ENCODE measurements at places on chromosomes 6 and 20.
A peak's percentile ranks its signal among the peaks of the same experiment; 100 is the strongest.

GRCh38 chr6:31792761-31793171 lies 2.8 kb downstream of the VARS1 start:
- DNase-seq, result no peak

GRCh38 chr6:151349651-151350270 lies 41.6 kb downstream of the ZBTB2 start:
- no peak for DNase-seq

DNA sequence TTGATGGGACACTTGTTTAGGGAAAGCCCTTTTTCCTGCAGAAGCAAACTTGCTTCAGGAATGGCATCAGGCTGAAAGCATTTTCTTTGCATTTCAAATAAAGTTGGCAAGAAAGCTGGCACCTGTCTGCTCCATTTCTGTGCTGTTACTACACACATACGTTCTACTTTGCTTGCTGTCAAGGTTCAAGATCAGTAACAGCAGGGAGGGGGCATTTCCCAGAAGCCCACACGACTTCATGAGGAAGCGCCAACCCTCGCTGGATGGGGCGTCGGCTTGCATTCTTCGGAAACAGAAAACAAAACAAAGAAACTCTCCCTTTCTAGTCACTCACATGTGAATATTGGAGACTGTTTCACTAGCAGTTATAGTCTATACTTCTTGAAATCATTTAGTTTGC lies 46.4 kb downstream of the AKAP12 start:
- DNase-seq, result no peak

GRCh38 chr6:25017932-25018567 lies 82.3 kb upstream of the RIPOR2 start:
- DNase-seq, result peak; percentile 60

DNA sequence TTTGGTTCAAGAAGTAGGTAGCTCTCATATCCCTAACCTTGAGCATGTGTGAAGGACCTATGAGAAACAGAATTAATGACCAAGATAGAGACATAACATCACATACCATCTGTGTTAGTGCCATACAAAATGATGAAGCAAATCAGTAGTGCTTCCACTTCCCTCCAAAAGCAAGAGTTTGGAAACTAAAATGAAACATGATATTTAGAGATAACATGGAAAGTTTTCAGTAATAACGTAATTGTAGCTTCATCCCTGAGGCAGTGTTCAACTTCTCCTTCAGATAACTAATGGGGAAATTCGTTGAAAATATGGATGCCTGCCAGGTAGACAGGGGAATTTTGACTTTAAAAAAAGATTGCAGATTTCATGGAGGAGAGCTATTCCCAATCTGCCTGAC lies 248.4 kb upstream of the IRAK1BP1 start:
- no peak for DNase-seq

DNA sequence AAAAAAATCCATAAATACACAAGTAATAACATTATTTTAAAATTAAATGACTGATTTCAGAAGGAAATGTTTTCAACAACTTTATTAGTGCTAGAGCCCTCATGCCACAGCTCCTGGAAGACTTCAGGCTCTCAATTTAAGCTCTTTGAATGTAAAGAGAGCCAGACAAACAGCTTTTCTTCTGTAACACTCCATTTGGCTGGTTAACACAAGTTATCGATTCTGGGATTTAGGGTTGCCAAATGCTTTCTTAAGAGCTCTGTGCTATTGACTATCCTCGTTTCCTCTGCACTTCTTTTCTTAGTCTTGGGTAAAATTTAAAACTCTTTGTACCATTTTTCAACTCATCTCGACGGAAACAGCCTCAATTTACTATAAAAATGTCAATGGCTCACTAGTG lies 402.5 kb downstream of the PRKN start:
- DNase-seq, result no peak

DNA sequence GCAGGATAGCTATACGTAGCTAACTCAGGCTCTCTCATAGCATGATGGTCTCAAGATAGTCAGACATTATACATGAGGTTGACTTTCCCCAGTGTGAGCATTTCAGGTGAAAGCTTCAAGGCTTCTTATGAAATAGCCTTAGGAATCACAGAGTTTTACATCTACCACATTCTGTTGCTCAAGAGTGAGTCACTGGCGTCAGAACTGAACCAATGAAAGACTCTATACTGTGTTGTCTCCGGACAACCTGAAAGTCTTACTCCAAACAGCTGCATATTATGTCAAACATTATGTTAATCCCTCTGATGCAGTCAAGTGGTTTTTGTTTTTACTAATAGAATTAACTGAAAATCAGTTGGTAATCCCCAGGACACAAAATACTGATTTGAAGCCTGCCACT lies 79.8 kb upstream of the TRDN start:
- no peak for DNase-seq

DNA sequence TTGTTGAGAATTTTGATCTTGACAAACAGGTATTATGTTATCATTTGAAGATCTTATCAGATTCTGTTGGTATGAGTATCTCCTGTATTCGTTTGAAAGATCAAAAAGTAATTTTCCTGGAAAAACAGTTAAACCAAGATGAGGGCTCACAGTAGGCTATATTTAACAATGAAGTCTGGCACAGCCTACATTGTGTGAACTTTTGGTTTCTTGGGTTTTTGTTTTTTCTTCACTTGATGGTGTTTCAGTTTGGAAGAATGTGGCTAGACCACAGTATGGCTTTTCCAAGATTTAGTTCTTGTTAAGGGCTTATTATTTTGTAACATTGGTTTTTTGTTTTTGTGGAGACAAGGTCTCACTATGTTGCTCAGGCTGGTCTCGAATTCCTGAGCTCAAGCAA lies 306.4 kb downstream of the CDKAL1 start:
- no peak for DNase-seq

DNA sequence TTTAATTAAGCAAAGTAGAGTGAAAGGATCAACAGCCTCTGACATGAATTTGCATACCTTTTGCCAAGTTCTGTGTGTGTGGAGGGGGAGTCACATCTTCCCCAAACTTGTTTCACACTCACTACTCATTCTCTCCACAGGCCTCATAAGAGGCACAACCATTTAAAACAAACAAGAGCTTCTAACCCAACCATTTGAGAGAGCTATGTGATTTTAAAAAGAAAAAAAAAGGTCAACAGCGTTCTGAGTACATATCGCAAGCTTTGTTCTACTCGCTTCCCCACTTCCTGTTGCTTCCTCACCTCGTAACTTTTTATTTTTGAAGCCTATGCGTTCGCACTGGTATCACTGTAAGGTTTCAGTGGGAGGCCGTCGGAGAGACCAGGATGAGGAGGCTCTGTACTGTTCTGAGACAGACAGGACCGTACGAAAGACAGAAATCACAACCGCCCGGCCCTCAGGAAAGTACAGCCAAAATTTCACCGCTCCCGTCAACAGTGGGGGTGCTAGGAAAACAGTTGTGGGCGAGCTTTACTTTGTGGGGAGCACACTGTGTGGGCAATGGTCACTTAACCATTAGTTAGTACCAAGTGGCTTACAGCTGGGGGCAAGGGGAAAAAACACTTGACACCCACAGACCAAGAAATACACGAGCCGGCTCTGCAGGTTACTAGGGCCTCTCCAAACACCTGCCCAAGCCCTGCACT lies 61.3 kb downstream of the TRERF1 start:
- DNase-seq, result no peak

DNA sequence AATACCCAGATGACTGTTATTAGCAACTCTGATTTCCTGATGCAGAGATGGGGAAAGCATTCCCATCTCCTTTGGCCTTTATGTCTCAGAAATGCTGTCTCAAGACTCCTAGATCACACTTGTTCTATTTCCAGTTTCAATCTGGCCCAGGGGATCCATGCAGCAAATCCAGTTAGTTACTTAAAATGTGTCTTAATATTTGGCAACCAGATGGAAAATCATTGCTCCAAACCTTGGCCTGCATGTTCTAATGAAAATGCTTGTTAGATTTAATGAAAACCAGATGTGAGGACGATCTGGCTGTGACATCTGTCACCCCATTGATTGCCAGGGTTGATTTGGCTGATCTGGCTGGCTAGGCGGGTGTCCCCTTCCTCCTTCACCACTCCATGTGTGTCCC lies 125.2 kb downstream of the TSHZ2 start:
- no peak for DNase-seq

- DNase-seq, result no peak
Observed at GRCh38 chr20:38680500-38681306, 43.6 kb upstream of the SLC32A1 start.

GRCh38 chr6:92273694-92274093 lies 1145.7 kb downstream of the EPHA7 start:
- DNase-seq, result no peak

- no peak for DNase-seq
Observed at GRCh38 chr20:17934141-17934862, 34.3 kb downstream of the SNX5 start.

GRCh38 chr20:39309458-39309857 lies 347.3 kb downstream of the DHX35 start:
- no peak for DNase-seq

GRCh38 chr6:147204060-147204785 lies at the start of gene STXBP5:
TSS of gene STXBP5 (plus strand) at chr6:147204417. CDS start at chr6:147204533, 116 bp downstream.
- no peak for DNase-seq

- DNase-seq, result no peak
Observed at GRCh38 chr6:42200035-42200434, 5.3 kb upstream of the GUCA1B start.

GRCh38 chr6:157763129-157763903 lies 59.7 kb upstream of the SNX9 start:
- DNase-seq, result no peak

GRCh38 chr6:163466839-163467390 lies 52.4 kb downstream of the QKI start:
- no peak for DNase-seq

- no peak for DNase-seq
Observed at GRCh38 chr6:165834613-165835259, 171.7 kb upstream of the PDE10A start.

DNA sequence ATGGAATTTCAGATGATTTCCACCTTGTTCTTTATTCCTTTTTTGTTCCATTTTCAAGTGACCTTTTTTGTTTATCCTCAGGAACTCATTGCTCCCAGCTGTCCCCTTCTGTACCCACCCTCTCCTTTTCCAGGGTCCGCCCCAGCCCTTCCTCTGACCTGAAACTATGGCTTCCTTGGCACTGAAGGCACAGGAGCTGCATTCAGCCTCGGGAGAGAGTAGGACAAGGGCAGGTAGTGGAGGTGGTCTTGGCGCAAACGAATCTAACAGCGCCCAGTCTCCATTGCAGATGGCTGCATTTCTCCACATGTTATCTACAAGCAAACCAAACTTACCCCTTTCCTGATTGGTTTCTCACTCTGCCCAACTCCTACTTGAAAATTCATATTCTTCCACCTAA lies 8.8 kb upstream of the ULBP2 start:
- no peak for DNase-seq

DNA sequence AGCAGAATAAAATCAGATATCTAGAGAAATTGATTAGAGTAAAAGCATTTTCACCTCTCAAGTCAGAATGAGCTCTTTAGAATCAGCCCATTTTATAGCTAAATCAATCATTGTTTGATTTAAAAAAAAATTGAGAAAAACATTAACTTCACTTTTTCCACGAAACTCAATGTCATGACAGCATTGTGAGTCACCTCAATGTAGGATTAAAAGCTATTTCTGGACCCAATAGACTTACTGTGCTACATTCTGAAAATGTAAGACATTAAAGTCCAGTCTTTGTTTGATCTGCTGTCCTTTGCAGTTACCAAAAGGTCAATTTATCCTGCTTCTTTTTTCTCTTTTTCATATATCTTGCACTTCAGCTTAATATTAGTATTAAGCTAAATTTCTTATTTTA lies 519.4 kb upstream of the ZNF337 start:
- no peak for DNase-seq

DNA sequence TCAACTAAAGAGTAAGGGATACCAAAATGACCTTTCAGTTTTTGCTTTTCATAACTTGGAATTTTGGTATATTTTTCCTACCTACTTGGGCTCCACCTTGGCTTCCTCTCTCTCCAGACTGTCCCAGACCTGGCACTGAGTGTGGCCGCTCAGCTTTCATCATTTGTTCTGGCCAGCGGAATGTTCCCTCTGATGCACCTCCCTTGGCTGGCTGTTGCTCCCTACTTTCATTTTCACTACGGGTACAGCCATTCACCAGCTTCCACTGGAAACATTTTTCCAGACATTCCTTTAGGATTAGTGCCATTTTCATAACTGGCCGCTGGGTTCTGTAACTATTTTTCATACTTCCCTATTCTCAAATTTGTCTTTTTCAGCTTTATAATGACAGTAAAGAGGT lies 487.4 kb downstream of the TENT5A start:
- no peak for DNase-seq

- no peak for DNase-seq
Observed at GRCh38 chr6:40997234-40997957, 41.6 kb downstream of the UNC5CL start.

DNA sequence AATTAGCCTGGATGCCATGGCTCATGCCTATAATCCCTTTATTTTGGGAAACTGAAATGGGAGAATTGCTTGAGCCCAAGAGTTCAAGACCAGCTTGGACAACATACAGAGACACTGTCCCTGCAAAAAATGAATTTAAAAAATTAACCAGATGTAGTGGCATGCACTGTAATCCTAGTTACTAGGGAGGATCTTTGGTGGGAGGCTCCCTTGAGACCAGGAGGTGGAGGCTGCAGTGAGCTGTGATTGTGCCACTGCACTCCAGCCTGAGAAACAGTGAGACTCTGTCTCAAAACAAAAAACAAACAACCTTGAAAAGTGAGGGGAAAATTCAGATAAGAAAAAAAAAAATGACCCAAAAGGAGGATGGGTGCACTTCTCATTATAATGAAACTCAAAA lies 23.4 kb downstream of the CAP2 start:
- DNase-seq, result no peak

DNA sequence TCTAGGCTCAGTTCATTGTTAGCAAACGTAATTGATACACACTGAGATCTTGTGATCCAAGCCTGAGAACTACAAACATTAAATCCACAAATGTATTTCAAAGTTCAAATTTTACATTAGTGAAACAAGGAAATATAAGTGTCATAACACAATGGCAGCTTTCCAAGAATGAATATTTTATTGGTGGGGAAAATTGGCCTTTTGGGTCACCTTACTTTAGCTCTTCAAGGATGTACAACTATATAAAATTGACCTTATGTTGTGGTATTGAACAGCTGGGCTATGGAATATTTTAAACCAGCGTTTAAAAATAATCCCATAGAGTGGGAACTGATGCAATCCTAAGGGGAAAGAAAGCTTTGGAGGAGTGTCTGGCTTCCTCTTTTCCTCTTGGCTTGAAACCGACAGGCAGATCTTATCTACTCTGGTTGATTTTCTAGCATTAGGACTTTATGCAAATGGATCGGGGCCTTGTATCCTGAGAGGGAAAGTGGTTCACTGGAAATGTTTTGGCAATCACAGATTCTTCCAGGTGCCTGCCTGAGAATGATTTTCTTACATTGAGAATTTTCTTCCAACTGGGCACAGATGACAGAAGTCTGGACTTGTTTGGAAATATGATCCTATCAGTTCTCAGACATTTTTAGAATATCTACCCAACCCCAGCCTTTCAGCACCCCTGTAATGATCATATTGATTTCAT lies 184.8 kb upstream of the ECI2 start:
- no peak for DNase-seq

DNA sequence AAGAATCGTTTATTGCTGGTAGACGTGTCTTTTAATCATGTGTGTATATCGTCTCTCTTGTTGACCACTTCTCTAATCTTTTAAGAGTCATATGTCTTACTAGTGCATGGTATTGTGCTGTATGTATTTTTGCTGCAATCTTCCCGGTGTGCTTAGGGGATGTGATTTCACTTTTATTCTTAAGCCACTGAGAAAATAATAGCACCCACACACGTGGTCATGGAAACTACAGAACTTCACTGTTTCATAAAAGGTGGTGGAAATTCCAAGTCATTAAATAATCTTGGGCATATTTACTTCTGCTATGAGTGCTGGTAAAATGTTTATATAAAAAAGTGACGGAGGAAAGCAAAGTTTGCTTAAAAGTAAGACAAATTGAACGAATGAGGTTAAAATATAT lies 3.0 kb upstream of the CDYL start:
- DNase-seq, result no peak
